Choroid plexus epithelial cell (primary cell): ENCODE measurements at places on chromosomes 1 and 21.

DNA sequence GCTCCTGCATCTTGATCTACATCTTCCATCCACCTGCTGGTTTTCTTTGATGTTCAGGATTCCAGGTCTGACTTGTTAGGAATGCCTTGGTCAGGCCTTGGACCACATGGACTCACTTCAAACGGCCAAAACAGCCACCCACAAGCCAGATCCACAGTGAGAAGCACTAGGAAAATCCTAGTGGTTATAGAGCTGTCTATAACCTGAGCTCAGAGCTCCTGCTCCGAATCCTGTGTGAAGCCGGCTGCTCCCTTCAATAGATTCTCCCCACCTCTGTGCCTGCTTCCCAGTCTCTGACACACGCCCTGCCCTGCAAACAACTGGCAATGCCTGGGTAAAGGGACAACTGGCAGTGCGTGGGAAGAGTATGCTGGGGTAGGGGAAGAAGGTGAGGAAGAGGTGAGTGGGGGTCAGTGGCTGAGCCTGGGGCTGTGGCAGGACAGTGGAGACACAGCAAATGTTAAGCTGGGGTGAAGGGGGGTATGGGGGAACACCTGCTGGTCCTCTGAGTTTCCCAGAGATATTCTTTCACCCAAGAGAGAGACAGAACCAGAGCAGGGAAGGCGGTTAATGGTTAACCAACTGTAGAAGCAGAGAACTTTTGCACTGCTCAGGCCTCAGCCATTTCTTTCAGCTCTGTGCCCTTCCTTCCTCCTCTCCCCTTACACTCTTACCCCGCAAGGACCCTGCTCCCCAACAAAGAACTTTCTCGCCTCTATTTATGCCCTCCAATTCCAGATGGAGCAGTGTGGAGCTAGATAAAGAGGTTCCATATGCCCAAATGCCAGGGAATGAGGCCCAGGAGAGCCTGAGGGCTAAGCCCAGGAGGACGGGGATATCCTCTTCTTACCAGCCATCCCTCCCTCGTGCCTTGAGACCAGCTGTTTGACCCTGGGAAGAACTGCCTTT, 4.5 kb downstream of the PLXNA2 start:
- no peak for DNase-seq

DNA sequence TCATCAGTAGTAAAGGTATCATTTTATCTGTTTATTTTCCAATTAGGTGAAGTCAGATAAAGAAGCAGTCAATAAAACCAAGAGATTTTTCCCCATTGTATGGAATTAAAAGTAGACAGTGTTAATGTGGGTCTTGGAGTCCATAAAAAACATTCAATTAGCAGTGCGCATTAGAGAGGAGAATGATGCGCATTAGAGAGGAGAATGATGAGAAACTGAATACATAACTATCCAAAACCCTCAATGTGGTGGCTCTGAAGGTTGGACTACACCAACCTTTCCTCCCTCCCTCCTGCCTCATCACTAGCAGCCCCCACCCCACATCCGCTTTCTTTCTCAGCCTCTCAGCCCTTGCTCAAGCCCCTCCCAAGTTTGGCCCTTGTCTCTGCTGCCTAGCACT, 99.5 kb downstream of the DAB1 start:
- no peak for DNase-seq

GRCh38 chr1:199862047-199862446, 165.5 kb upstream of the NR5A2 start:
- DNase-seq = no peak

GRCh38 chr1:220901881-220902280, 22.6 kb downstream of the HLX start:
- DNase-seq = no peak

GRCh38 chr21:39012326-39013230, 170.7 kb downstream of the PSMG1 start:
- no peak for DNase-seq

DNA sequence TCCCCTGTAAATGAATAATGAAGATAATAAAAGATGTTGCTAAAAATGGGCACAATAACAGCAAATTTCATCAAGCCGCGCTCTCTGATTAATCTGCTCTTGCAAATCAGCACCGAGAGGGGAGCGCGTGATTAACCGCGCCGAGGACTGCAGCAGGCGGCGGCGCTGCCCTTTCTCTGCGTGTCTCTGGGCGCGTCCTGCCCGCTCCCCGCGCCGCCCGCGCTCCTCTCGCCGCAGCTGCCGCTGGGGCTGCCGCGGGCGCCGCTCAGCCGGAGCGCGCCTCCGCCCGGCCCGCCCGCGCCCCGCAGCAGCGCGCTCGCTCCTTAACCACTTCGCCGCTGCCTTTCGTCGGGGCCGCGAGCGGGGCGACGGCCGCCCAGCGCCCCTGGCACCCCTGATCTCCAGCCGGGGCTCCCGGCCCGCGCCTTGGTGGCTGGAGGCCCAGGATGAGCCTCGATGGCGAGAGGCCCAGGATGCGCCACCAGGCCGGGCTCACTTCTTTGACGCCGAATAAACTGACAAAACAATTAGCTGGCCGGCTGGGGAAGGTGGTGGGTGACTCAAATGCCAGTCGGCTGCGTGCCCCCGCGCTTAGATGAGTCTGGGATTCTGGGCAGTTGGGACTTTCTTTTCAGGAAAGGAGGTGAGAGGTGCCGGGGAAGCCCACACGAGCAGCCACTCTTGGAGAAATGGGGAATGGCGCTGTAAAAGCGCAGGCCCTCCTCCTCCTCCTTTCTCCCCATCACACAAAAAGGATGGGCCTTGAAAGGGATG, 221.4 kb upstream of the PKN2 start:
- peak; percentile 28 for DNase-seq

- no peak for DNase-seq
These were observed 3.9 kb downstream of the C1orf167 start for GRCh38 chr1:11765661-11766428.

- no peak for DNase-seq
These were observed 15.0 kb upstream of the PSMB2 start for GRCh38 chr1:35656148-35656862.

GRCh38 chr1:32898958-32899357, 2.2 kb downstream of the TMEM54 start:
- no peak for DNase-seq

GRCh38 chr1:212124690-212125582, 89.4 kb downstream of the DTL start:
- DNase-seq = peak; percentile 30

DNA sequence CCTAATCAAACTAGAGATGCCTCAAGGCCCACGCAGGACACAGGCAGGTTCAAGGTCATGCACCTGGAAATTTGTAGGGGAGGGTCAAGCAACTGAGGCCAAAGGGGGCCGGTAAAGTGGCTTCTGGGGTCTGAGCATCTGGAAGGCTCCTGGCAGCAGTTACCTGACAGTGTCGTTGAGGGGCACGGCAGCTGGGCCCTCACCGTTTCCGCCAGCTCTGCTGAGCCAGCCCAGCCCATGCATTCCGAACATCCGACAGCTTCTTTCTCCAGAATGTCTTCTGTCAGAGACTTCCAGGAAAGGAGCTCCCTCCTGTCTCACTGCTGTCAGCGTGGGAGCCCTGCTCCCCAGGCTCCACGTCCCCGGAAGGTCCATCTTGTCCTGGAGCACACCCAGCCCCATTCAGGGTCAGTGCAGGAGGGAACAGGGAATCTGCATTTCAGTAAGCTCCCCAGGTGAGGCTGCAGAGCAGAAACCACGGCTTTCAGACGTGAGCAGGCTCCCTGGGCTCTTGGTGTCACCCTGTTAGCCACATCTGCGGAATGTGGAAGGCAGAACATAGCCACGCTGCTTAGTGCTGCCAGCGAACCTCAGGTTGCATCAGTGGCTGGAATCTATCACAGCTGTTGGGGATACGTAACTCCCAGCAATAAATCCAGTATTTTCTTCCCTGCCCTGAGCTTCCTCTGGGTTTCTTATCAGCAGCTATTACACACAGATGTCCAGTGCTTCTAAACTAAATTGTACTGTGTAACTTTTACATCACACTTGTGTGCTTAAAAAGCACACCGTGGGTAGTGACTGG, 36.3 kb upstream of the FAM3B start:
- peak; percentile 10 for DNase-seq

DNA sequence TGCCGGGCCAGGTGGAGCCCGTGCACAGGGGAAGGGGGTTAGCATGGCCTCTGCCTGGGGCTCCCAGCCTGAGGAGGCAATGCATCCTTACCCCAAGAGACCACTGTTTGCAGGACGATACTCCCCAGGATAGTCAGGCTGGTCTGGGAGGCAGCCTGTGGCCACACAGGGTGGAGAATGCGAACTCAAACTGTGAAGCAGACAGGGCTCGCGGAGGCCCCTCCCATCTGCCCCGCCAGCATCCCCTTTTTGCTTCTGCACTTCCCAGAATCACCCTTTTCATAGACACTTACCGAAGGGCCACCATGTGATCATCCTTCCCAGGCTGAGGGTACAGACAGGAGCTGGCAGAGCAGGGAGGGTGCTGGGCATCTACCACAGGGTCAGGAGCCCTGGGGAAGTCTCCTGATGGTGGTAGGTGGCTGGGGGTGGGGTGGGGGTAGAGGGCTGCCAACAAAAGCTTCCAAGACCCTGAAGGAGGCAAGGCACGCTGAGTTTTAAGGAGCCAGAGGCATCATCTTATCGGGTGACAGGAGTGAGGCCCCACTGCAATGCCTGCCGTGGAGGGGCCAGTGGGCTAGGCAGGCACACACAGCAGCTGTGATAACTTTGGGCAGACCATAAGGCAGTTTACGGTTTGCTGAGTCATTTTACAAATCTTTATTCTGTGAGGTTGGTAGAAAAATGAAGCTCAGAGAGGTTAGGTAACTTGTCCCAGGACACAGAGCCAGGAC, 31.3 kb upstream of the BTG2 start:
- DNase-seq = no peak

DNA sequence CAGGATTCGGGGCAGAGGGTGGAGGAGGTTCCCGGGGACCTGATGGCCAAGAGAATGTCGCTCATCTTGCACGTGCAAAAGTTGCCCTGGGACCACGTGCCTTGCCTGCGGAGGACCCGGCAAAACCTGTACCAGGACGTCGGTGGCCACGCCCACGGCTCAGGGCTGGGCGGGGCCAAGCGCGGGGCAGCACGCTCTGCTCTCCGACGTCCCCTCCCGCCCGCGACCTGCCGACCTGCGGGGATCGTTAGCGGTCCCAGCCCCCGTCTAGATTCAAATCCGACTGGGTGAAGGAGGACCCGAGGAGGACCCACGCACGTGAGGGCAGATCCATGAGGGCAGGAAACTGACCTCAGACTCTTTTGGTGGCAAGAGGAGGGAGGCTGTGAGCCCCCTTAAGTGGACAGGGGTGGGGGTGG, at the start of gene C1orf167:
Gene C1orf167 (plus strand): TSS at position 206 of the 419 bp plus-strand sequence. CDS start 2,208 bp downstream, outside the sequence.
- DNase-seq = no peak

DNA sequence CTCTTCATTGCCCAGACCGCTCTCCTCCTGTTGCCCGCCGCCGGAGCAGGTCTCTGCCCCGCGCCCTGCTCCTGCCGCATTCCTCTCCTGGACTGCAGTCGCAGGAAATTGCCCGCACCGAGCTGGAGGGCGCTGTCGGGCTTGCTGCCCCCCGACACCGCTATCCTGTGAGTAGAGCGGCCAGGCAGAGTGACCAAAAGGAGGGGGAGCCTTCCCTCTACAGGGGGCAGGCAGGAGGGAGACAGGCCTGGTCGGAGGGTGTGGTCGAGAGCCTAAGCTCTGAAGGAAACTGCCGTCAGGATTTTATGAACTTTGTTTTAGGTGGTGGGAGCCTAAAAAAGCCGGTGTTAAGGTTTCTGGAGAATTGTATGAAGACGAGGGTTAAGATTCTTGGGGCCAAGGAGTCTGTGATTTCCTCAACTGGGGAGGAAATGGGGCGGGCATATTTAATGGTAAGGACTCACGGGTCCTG, 517 bp downstream of the LRIG2 start:
- DNase-seq = peak; percentile 69

DNA sequence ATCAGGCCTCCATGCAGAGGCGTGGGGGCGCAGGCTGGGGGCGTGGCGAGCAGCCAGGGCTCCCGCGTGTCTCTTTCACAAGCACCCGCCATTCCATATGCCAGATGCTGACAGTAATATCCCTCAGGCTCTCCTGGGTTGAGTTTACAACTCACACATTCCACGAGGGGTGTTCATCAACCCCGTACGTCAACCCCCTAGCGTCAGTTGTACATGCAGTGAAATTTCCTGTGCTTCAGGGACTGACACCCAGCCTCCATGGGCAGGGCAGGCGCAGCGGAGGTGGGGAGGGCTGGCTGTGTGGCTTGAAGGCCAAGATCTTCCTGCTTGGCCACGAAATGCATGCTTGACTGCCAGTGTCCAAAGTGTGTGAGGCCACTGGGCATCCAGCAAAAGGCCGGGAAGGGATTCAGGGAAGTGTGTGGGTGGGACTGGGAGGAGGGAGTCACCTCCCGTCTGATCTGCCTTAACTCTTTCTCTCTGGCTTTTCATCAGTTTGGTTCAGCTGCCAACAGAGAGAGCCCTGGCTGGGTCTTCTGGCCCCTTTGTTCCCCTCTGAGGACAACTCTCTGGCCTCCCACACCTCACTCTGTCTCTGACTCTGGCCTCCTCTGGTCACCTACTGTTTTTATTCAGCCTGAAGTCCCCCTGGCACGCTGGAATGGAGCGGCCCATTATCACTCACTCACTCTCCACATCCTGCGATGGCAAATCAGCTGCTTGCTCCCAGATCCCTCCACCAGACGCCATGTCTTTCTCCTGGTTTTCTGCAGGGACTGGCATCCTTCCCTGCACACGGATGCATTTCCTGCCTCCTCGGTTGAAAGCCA, 33.8 kb downstream of the CLIC6 start:
- DNase-seq = peak; percentile 31

DNA sequence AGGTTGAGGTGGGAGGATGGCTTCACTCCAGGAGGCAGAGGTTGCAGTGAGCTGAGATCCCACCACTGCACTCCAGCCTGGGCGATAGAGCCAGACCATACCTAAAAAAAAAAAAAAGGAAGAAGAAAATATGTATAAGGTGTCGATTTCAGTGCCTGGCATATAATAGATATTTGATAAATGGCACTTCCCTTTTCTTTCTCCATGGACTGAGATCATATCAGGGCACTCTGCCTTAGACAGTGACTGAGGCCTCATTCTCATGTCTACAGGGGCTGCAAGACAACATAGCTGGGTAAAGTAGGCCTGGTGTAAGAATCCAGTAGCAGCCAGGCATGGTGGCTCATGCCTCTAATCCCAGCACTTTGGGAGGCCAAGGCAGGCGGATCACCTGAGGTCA, 21.2 kb downstream of the PCAT6 start:
- DNase-seq = no peak

GRCh38 chr1:55209247-55209646, 5.9 kb downstream of the USP24 start:
- no peak for DNase-seq

GRCh38 chr1:20381045-20381641, 90.5 kb downstream of the VWA5B1 start:
- no peak for DNase-seq

DNA sequence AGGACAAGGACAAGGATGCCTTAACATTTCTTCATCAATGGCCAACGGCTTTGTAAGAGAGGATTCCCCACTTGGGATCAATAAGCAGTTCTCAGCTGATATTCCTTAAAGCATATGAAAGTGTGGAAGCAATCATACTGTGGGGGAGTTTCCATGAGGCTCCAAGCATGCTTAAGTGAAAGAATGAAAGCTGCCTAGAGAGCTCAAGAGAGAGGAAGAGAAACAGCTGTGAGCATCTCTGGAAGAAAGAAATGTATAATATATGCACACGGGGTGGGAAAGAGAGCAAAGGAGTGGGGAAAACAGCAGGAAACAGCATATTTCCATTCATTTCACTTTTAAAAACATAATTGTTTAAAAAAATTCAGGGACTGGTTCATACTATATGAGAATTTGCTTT, 94.7 kb upstream of the WARS2 start:
- no peak for DNase-seq
